ENCODE measurements at places on chromosomes 2 and 18.

DNA sequence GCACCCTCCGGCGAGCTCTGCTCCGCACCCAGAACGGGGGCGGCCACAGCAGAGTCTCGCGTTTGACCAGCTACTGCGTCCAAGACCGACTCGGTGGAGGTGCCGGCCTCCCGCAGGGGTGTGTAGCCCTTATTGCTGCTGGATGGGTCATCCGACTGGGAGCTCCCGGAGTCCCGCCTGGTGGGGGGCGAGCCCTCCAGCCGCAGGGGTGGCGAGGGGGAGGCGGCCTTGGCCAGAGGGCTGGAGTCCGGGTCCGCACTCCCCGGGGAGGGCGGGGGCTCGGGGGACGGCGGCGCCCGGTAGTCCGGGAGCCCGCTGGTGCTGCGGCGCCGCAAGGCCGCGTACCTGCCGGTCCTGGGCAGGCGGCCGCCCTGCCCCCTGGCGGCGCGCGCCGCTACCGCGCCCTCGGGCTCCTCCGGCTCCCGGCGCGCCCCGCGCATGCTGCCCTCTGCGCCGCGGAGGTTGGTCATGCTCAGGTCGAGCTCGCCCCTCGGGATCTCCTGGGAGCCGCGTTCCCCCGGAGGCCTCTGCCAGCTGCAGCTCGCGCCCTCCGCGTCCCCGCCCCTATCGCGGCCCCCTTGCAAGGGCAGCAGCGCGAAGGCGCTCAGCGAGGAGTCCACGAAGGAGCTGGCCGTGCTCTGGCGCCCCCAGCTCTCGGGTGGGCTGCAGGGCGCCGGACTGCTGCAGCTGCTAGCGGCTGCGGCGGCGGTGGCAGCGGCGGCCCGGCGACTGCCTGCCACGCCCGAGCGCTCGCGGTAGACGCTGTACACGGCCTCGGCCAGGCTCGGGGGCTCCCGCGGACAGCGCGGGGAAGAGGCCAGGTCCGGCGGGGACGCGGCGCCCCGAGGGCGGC lies 4.8 kb downstream of the TMEM200C start:
- no peak for DNase-seq

- DNase-seq: no peak
These were observed 42.7 kb downstream of the CIB4 start for GRCh38 chr2:26598336-26598995.

DNA sequence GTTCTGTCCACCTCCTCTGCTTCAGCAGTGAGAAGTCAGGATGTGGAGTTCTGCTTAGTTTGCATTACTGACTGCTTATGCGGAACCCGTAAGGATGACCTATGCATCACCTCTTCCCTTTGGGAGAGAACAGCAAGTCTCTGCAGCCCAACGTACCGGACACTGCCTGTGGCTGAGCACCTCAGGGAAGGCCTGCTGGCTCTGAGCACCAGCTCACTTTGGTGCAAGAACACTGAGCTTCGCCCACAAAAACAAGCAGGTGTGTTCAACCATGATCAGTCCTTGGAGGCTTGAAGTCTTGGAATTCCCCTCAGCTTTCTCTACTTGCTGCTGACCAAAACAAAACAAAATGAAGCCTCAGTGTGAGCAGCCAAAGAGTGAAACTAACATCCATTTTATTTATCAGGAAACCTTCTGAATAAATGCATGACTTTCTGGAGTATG lies 52.7 kb upstream of the NCK2 start:
- DNase-seq: no peak

GRCh38 chr2:146258071-146258470 lies 1586.8 kb upstream of the ACVR2A start:
- DNase-seq: no peak

DNA sequence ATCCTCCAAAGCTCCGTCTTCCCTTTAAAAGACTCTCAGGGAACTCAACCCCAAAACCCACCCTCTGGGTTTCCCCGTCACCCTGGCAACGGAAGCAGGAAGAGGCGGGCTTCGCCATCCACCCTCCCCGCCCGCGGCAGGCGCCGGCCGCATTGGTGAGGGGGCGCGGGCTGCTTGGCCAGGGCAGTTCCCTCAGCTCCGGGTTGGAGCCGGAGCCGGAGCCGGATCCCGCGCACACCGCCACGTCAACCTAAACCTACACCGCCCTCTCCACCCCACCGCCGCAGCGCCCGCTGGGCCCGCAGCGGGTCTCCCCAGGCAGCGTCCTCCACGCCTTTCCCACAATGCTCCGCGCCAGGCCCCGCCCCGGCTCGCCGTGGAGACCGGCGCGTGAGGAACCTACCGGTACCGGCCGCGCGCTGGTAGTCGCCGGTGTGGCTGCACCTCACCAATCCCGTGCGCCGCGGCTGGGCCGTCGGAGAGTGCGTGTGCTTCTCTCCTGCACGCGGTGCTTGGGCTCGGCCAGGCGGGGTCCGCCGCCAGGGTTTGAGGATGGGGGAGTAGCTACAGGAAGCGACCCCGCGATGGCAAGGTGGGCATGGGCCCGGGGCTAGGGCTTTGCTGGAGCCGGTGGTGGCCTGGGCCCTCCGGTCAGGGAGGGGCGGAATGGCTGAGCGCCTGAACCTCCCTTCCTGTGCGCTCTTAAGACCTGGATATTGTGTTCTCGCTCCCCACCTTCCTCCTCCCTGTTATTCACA lies at the start of gene DNAJC10:
DNAJC10 (plus strand) TSS at position 366 of the 758 bp plus-strand sequence. CDS start 1,830 bp downstream, outside the sequence.
- DNase-seq: peak; percentile 90

DNA sequence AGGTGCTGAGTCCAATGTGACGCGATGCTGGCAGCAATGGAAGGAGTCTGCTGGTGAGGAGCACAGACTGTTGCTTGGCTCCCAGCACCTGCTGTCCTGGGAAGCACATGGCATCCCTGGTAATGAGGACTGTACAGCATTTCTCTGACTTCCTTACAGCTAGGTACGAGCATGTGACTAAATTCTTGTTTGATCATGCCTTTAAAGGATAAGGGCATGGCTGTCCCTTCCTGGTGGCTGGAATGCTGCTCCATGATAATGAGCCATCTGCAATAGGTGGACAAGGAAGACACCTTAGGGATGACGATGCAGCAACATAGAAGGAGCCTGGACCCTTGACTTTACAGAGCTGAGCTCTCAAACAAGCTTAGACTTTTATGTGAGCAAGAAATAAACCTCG lies 278.0 kb upstream of the SPRED2 start:
- no peak for DNase-seq

GRCh38 chr2:150383587-150383986 lies 103.9 kb downstream of the RND3 start:
- no peak for DNase-seq

DNA sequence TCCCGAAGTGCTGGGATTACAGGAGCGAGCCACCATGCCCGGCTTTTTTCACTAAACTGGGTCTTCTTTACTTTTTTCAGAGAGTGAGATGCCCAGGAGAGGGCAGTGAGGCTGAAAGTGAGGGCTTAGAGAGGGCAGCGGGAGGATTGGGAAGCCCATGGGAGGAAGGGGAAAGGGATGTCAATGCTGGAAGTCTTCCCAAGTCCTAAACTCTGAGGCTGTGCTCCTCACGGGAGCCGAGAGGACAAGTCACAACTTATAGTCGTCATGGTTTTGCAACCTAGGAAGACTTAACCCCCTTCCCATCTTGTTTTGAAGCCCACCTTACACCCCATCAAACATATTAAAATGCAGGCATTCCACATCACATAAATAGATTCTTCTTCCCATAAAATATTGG lies 15.1 kb upstream of the MEP1B start:
- DNase-seq: no peak

- no peak for DNase-seq
These were observed 145.1 kb downstream of the GPD2 start for GRCh38 chr2:156581280-156581679.

GRCh38 chr2:234745347-234745746 lies 206.5 kb upstream of the SH3BP4 start:
- DNase-seq: no peak

DNA sequence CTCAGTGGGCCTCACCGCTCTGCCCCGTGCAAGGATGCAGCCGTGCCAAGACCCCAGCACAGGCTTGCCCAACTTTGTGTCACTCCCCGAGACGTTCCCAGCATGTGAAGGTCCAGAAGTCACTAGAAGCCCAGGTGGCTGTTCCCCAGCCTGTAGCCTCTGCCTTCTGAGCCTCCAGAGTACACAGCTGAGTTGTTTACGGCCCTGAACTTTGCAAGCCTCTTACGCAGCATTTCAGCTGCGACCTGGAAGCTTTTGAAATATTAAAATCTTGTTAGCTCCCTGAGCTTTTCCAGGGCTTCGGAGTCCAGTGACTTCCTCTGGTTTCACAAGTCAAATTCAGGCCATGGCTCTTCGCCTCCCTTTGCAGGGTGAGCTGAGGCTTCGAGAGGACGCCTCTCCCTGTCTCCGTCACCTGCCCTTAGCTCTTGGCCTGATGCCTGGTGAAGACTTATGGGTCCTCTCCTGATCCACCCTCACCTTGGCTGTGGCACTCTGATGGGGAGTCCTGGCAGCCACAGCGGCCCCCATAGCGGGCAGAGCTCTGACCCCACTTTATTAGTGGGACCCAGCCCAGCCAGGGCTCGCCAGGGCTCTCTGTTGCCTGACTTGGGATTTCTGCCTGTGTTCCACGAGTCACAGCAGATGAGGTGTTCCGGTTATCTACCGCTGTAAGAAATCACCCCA lies 76.5 kb upstream of the HPCAL1 start:
- no peak for DNase-seq

- no peak for DNase-seq
These were observed 44.2 kb upstream of the MFF start for GRCh38 chr2:227280895-227281294.

- DNase-seq: peak; percentile 33
These were observed 492.4 kb downstream of the PLCL1 start for GRCh38 chr2:198296665-198297308.

GRCh38 chr2:223075301-223076270 lies 23.6 kb downstream of the KCNE4 start:
- no peak for DNase-seq

- DNase-seq: no peak
These were observed 21.0 kb downstream of the AGAP1 start for GRCh38 chr2:235514627-235515363.

- no peak for DNase-seq
These were observed 68.7 kb downstream of the CDH2 start for GRCh38 chr18:28108254-28108653.

DNA sequence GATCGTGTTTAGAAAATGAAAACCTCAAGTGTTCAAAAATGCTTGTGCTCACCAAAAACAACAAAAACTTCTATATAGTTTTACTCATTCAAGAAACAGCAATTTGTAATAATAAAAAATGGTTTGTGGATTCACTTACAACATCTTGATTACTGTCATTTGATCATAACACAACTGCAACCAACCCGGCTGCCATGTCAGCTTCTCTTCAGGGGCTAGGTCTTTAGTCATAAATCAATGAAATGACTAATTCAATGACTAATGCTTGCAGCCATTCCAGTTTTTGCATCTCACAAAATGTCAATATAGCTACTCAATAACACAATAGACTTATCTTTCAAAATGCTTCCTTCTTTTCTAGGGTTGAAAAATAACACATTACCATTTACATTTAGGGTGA lies 128.0 kb downstream of the OLA1 start:
- DNase-seq: no peak

DNA sequence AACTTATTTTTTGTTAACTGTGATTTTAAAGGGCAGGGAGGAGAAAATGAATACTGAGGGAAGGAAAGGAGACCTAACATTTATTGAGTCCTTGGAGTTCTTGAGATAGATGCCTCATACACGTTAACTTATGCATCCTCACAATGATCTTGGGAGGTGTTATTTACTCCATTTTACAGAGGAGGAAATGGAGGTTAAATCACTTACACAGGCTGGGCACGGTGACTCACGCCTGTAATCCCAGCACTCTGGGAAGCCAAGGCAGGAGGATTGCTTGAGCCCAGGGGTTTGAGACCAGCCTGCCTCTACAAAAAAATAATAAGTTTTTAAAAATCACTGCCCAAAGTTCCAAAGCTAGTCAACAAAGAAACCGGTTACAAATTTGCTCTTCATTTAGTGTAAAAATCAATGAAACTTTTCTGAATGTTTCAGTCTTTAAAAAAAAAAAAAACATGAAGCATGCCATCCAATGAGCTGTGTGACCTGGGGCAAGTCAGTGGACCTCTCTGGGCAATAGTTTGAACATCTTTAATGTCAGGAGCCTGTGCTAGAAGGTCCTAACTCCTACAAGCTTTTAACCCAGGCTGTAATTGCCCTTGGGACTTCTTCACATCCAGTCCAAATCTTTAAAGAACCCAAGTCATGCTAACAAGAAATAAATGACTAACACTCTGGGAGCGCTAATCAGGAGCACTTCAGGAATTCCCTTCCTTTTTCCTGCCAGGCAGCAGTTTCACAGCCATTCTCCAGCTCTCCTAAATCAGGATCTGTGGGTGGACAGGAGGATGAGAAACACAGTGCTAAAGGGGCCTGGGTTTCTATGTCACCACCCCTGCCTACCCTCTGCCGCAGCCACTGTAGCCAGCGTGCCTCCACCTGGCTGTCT lies 176.4 kb downstream of the TMEM247 start:
- DNase-seq: no peak

GRCh38 chr2:113126845-113127645 lies at the start of gene IL1RN:
Gene IL1RN, plus strand, starts transcription at chr2:113127598. Its CDS starts 27 bp downstream, at chr2:113127625.
- no peak for DNase-seq

DNA sequence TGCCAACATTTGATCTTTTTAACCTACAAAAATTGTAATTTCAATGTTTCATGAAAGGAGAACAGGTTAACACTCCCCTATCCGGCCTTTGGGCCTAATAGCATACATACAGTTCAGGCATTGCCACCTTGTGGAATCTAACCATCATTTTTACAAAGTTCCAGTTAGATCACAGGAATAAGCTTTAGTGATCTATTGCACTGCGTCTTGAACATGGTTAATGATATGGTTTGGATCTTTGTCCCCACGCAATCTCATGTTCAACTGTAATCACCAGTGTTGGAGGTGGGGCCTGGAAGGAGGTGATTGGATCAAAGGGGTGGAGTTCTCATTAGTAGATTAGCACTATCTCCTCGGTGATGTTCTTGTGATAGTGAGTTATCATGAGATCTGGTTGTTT lies 58.2 kb upstream of the NEUROD1 start:
- no peak for DNase-seq

DNA sequence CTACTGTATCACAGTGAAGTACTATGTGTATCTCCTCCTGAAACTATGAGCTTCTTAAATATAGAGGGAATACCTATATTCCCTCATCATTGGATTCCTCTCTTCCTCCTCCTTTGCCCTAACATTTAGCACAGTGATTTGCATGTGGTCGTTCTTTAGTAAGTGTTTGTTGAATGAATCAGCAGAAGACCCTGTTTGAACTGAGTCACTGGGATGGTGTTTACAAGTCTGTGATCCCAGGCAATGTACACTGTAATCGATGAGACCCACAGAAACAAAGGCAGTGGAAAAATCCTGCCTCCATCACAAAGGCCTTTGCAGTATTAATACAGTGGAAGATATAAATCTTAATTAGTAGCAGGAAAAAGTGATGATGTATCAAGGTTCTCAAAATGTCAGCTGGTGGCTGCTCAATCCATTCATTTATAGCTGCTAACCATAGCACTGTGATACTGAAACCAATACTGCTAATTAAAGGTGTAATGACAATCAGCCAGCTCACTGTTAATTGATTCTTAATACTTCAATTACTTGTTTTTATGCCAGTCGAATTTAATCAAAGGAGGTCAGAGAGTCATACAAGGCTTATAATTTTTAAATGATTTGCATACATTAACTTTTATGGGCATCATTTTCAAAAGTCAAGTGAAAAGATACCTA lies 20.8 kb upstream of the MYO3B start:
- no peak for DNase-seq

Measured in SHP77 treated with DMSO at 0.1 percent for 48 hours (cell line).